ENCODE measurements at places on chromosomes 1 and 21. TPM values are rescaled to one million over a fixed set of nuclear protein-coding genes. Genes with fewer than 3 reads are reported as not detected.

- H3K4me1 ChIP-seq = no peaks in the 10 kb centered on the region
- no peak overlapping the region for H3K4me3 ChIP-seq
- no peak overlapping the region for H3K27ac ChIP-seq
- DNase-seq = no peak
Measured at GRCh38 chr1:96508233-96508632, 213.4 kb upstream of the PTBP2 start.

GRCh38 chr1:40769815-40770214 lies 13.8 kb upstream of the KCNQ4 start:
- no peak overlapping the region for H3K27ac ChIP-seq
- H3K4me3 ChIP-seq = no peak overlapping the region
- DNase-seq = no peak
- H3K36me3 ChIP-seq = peaks cover 70% of the 10 kb centered on the region

The SPRR2A gene
- total RNA-seq = not detected

The AJAP1 gene
- 0.64 TPM for total RNA-seq

Data from suprapubic skin (tissue), 4 donors.